Thoracic aorta endothelial cell (primary cell): ENCODE measurements at places on chromosomes 1 and 21. TPM values are rescaled to one million over a fixed set of nuclear protein-coding genes. Genes with fewer than 3 reads are reported as not detected.

The CYP4A22 gene
- 0.07 TPM in 1 of 2 replicates, not detected in the other for total RNA-seq

The PLA2G4A gene
- 17.8 and 52.8 TPM in 2 replicates for total RNA-seq

The GBP6 gene
- not detected in 2 replicates for total RNA-seq

The MYOG gene
- not detected in 2 replicates for total RNA-seq

The ATP6V1G3 gene
- not detected in 2 replicates for total RNA-seq

The TMEM52 gene
- 0.66 and 1.7 TPM in 2 replicates for total RNA-seq

The SDCCAG8 gene
- 66.4 and 70.6 TPM in 2 replicates for total RNA-seq

The PRRX1 gene
- 4.4 and 11.6 TPM in 2 replicates for total RNA-seq

The ZMYM4 gene
- 66.8 and 68.6 TPM in 2 replicates for total RNA-seq

The XCL2 gene
- not detected in 2 replicates for total RNA-seq

The CELA3B gene
- 0.40 TPM in 1 of 2 replicates, not detected in the other for total RNA-seq

The LEMD1 gene
- not detected in 2 replicates for total RNA-seq

The TAF1A gene
- total RNA-seq = 9.2 and 13.2 TPM in 2 replicates

The CR1L gene
- not detected in 2 replicates for total RNA-seq

The CDK18 gene
- total RNA-seq = 0.13 and 0.22 TPM in 2 replicates

The WNT4 gene
- total RNA-seq = 0.27 and 0.29 TPM in 2 replicates

The C1QA gene
- not detected in 2 replicates for total RNA-seq

The NBPF20 gene
- total RNA-seq = 2.5 and 3.7 TPM in 2 replicates

The MNDA gene
- not detected in 2 replicates for total RNA-seq

The C1orf167 gene
- 0.29 TPM in 1 of 2 replicates, not detected in the other for total RNA-seq

The CFHR5 gene
- not detected in 2 replicates for total RNA-seq

The RAB3GAP2 gene
- 50.3 and 51.5 TPM in 2 replicates for total RNA-seq

The OR2G6 gene
- not detected in 2 replicates for total RNA-seq

The SEMA4A gene
- 0.80 and 1.0 TPM in 2 replicates for total RNA-seq

The OR10X1 gene
- total RNA-seq = not detected in 2 replicates

The TEX38 gene
- total RNA-seq = not detected in 2 replicates

The AK5 gene
- 0.65 and 8.2 TPM in 2 replicates for total RNA-seq

The AADACL3 gene
- total RNA-seq = not detected in 2 replicates

The DDAH1 gene
- total RNA-seq = 125 and 155 TPM in 2 replicates

The HSD11B1 gene
- total RNA-seq = not detected in 2 replicates

The FAAH gene
- total RNA-seq = 0.27 and 0.50 TPM in 2 replicates

The NR5A2 gene
- 11.3 and 27.8 TPM in 2 replicates for total RNA-seq

The RCOR3 gene
- total RNA-seq = 29.4 and 29.7 TPM in 2 replicates

The CAMK2N1 gene
- 9.3 and 17.8 TPM in 2 replicates for total RNA-seq

The TNFRSF18 gene
- not detected in 2 replicates for total RNA-seq

The SLC44A3 gene
- 0.14 and 1.1 TPM in 2 replicates for total RNA-seq

The B3GALNT2 gene
- total RNA-seq = 55.1 and 66.8 TPM in 2 replicates

The HSPA6 gene
- total RNA-seq = 0.22 and 0.27 TPM in 2 replicates

The LRRC38 gene
- not detected in 2 replicates for total RNA-seq

The IARS2 gene
- 112 TPM in 2 replicates for total RNA-seq

The ELOVL1 gene
- 65.3 and 80.0 TPM in 2 replicates for total RNA-seq

The S100A2 gene
- total RNA-seq = 2.4 and 3.1 TPM in 2 replicates

The CELF3 gene
- not detected in 2 replicates for total RNA-seq

The DYRK1A gene
- total RNA-seq = 69.3 and 74.6 TPM in 2 replicates
